ENCODE measurements at places on chromosomes 3 and 15. TPM values are rescaled to one million over a fixed set of nuclear protein-coding genes. Genes with fewer than 3 reads are reported as not detected.

DNA sequence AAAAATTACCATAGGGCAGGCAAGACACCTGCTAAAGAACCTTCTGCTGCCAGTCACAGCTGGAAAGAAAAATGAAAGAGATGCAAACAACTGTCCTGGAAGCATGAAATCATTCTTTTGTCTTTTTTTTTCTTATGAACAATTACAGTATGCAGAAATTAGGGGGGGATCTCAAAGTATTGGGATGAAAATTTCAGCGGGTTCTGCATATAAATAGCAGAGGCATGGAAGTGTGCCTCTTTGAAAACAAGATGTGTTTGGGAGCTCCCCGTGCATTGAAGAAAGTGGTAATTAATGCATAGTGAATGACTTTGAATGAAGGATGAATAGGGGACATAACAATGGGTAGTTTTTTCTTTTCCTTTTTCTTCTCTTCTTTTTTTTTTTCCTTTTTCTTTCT lies 431.2 kb downstream of the SOX2 start:
- DNase-seq: no peak
- H3K4me1 ChIP-seq: no peaks in the 10 kb centered on the region
- H3K27ac ChIP-seq: no peak overlapping the region
- no peaks in the 10 kb centered on the region for H3K27me3 ChIP-seq

DNA sequence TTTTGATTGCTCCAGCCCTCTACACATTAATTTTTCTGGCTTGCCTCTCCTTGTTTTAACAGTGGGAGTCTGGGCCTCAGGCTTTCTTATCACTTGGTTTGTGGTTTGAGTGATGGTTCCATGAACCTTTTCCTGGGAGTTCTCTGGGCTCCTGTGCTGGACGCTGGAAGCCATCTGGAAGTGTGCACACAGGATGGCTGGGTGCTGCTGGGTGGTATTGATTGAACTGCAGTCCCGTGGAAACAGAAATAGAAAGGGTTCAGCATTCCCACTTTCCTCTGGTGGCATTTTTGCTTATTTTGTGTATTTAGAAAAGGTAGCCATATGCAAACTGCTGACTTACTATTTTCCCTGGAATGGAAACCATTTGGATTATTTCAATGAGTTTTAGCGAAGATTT lies 25.6 kb downstream of the MITF start:
- no peak for DNase-seq
- H3K4me3 ChIP-seq: no peak overlapping the region
- no peak overlapping the region for H3K27ac ChIP-seq
- H3K27me3 ChIP-seq: no peaks in the 10 kb centered on the region
- peaks cover 17% of the 10 kb centered on the region for H3K4me1 ChIP-seq

DNA sequence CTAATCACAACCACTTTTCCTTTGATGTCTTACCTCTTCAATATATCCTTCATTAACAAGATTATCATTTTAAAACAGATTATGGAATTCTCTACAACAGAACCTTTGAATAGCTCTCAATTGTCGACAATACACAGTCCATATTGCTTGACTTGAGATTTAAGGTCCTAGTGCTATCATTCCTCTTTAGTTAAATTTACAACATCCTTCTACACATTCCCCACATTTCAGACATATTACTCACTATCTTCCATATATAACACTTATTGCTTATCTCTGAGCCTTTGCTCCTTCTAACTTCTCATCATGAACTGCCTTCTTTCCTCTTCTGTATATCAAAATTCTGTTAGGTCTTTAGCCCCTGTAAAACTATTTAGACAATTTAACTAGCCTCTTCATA lies 247.0 kb downstream of the STXBP5L start:
- no peaks in the 10 kb centered on the region for H3K4me1 ChIP-seq
- no peaks in the 10 kb centered on the region for H3K27me3 ChIP-seq
- H3K36me3 ChIP-seq: no peaks in the 10 kb centered on the region
- H3K4me3 ChIP-seq: no peak overlapping the region

DNA sequence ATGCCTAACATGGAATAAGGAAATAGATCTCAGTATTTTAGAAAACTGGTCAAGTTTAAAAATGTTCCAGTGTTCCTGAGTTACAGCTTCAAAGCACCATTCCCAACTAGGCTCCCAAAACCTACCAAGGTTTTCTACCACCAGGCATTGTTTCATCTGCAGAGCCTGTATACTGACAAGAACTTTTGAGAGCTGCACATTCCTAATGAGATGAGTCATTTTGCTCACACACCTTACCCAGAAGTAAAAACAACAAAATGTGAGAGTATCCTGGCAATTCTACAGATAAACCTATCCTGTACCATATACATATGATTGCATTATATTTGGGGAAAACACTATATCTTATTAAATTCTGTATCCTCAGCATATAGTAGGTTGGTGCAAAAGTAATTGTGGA lies 90.7 kb downstream of the ATP8B4 start:
- no peak for DNase-seq
- H3K36me3 ChIP-seq: no peaks in the 10 kb centered on the region
- H3K27me3 ChIP-seq: no peaks in the 10 kb centered on the region
- no peak overlapping the region for H3K27ac ChIP-seq

- H3K27ac ChIP-seq: no peak overlapping the region
- no peaks in the 10 kb centered on the region for H3K4me1 ChIP-seq
- peaks cover 48% of the 10 kb centered on the region for H3K36me3 ChIP-seq
- no peak overlapping the region for H3K4me3 ChIP-seq
- DNase-seq: no peak
Observed at GRCh38 chr3:12593473-12593872, 36.6 kb downstream of the MKRN2 start.

DNA sequence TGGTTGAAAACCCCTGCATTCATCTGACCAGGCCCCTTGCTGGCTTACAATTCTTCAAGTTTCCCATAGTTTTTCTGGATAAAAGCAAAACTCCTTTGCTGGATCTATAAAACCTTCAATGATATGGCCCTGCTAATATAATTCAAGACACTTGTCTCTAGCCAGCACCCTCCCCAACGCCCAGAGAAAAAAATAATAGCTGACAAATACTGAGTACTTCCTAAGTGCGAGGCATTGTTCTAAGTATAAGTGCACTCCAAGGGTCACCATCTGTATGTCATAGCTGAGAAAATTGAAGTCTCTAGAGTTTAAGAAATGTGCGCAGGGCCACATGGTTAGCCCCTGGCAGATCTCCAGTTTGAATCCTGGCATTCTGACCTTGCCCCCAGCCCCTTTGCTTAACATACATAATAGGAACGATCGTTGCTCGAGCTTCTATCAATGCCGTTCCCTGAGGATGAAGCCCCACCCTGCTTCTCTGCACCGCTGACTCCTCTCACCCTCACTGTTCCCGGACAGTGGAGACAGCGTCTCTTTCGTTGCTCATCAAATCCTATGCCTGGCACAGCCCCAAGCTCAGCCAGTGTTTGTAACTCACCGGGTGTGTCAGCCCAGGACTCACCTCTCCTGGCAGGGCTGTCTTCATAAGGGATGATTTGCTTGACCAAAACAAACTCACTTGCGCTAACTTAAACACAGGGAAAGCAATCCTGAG lies 377.1 kb upstream of the PROK2 start:
- no peak for DNase-seq
- no peak overlapping the region for H3K27ac ChIP-seq
- H3K36me3 ChIP-seq: no peaks in the 10 kb centered on the region
- peaks cover 14% of the 10 kb centered on the region for H3K4me1 ChIP-seq
- H3K4me3 ChIP-seq: no peak overlapping the region
- H3K27me3 ChIP-seq: no peaks in the 10 kb centered on the region

DNA sequence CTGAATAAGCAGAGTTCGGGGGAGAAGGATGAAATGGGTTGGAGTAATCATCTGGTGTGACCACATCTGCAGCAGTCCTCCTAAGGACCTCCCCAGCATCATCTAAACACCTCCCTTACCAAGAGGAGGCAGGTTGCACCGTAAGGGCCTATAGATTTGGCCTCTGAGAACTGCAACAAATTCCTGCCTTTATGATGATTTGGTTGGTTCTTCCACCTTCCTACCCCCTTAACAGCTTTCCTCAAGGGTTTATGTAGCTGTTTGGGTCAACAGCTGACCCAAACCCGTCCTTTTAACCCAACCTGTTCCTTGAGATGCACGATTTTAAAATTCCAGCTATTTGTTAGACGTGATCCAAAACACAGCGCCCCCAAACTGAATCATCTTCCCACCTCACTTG lies 58.2 kb downstream of the AAGAB start:
- H3K4me1 ChIP-seq: no peaks in the 10 kb centered on the region
- no peak for DNase-seq
- no peak overlapping the region for H3K4me3 ChIP-seq
- no peak overlapping the region for H3K27ac ChIP-seq
- peaks cover 42% of the 10 kb centered on the region for H3K36me3 ChIP-seq
- no peaks in the 10 kb centered on the region for H3K27me3 ChIP-seq

- H3K27me3 ChIP-seq: no peaks in the 10 kb centered on the region
- no peak overlapping the region for H3K4me3 ChIP-seq
- H3K4me1 ChIP-seq: no peaks in the 10 kb centered on the region
- H3K27ac ChIP-seq: no peak overlapping the region
Observed at GRCh38 chr15:31452595-31453557, 126.2 kb downstream of the KLF13 start.

GRCh38 chr3:156643729-156644389 lies 30.5 kb upstream of the TIPARP start:
- H3K27me3 ChIP-seq: no peaks in the 10 kb centered on the region
- DNase-seq: no peak
- no peak overlapping the region for H3K4me3 ChIP-seq
- H3K4me1 ChIP-seq: no peaks in the 10 kb centered on the region
- H3K27ac ChIP-seq: no peak overlapping the region

The ARNT2 gene
- polyA plus RNA-seq: 17.0 TPM

The PATL2 gene
- polyA plus RNA-seq: 0.13 TPM

The KLHL40 gene
- polyA plus RNA-seq: not detected

The TF gene
- 0.08 TPM for polyA plus RNA-seq

The SST gene
- polyA plus RNA-seq: not detected

Measured in SK-N-SH (cell line).